ENCODE measurements at places on chromosomes 12 and 14.
A peak's percentile ranks its signal among the peaks of the same experiment; 100 is the strongest.

DNA sequence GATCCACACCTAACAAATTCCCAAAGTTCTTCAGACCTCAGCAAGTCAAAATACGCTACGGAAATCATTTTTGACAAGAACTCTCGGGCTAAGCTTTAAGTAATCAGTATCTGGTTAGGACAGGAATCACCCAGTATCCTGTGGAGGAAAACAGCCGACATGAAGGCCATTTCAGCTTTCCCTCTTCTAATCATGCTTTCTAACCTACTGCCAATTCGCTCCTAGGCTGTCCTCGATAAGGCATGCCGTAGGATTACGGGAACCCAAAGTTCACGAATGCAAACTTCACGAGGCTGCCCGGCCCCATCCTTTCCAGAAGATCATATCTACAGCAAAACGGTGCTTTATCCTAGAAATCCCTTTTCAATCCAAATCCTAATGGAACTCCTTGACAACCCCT, 81.8 kb upstream of the PTPRB start:
- no peak for DNase-seq

DNA sequence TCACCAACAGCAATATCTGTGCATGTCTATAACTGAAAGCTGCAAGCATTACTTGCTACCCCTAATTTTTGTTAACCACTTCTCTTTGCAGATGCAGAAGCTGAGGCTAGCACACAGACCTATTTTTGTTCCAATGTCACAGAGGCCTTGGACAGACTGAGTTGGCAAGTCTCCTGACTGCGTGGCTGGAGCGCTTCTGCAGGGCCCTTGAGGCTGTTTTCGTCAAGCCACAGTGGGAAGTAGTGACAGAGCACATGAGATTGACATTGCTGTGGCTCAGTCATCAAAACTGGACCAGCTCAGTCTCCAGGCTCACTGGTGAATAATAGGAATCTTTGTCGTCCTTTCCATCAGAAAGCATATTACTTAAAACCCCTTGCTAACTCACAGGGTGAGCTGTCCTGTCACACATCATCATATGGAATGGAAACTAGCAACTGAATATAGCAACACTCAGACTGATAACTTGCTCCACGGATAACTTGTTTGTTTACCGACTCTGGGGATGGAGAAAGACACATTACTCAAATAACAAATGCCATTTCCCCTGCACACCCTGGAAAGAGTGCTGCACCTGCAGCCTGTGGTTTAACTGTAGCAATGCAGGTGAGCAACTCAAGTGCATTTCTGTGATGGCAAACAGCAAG, 43.6 kb upstream of the DDX11 start:
- no peak for DNase-seq

GRCh38 chr12:132085291-132085635, 58.9 kb downstream of the DDX51 start:
- DNase-seq, result no peak

- no peak for DNase-seq
Measured at GRCh38 chr14:104341532-104342434, 203.4 kb downstream of the KIF26A start.

- DNase-seq, result no peak
Measured at GRCh38 chr14:101444116-101444515, 117.2 kb upstream of the DIO3 start.

- DNase-seq, result peak; percentile 39
Measured at GRCh38 chr12:106753526-106753925, 21.0 kb upstream of the RIC8B start.

DNA sequence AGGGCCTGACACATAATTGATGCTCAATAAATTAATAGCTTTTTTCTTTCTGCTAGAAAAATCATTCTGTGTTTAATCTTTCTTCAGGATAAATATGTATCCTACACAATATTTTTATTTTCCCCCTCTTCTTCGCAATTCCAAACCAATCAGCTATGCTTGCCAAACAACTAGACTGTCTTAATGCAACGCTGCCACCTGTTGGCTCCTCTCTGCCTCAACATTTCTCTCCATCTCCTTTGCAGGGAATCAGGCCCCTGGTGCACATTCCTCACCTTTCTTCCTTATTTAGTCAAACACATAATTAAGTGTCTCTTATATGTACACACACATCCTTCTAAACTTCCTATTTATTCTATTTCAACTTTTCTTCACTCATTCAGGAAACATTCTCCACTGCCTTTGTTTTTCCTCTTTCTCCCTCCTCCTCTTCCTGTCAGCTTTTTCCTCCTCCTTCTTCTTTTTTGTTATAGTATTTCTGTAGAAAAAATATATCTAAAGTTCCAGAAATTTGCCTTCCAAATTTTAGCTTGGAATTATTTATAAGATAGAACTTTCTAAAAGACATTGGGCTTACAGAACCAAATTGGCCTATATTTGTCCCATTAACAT, 406.0 kb downstream of the PRKD1 start:
- DNase-seq, result no peak
